Fibroblast of the aortic adventitia (primary cell): ENCODE measurements at places on chromosomes 16 and 17.

- no peak for DNase-seq
Observed at GRCh38 chr17:73985466-73986015, 217.9 kb upstream of the RPL38 start.

- DNase-seq: no peak
Observed at GRCh38 chr16:89961920-89962319, 13.4 kb downstream of the DEF8 start.

GRCh38 chr17:2703181-2703580 lies 8.4 kb downstream of the CLUH start:
- no peak for DNase-seq

DNA sequence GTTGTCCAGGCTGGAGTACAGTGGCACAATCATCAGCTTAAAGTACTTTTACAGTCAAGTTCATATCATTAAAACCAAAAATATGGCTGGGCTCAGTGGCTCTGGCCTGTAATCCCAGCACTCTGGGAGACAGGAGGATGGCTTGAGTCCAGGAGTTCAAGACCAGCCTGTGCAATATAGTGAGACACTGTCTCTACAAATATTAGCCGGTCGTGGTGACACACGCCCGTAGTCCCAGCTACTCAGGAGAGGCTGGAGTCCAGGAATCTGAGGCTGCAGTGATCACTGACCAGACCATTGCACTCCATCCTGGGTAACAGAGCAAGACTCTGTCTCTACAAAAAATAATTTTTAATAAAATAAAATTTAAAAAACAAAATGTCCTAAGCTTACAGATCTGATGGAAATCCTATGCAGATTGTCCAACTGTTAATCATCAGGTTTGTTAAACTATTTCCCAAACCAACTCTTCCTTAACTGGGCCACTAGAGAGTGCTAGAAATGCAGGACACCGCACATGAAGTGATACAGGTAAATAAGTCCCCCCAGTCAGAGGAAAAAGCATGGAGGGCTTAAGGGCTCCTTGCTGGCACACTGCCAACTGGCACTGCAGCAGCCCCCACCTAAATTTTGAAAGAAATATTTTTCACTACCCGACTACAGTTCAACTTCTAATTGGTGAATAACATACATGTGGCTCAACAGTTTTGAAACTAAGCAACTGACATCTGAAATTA lies 2.8 kb downstream of the USP22 start:
- peak; percentile 57 for DNase-seq

GRCh38 chr16:84268291-84269040 lies 26.2 kb upstream of the WFDC1 start:
- DNase-seq: no peak

DNA sequence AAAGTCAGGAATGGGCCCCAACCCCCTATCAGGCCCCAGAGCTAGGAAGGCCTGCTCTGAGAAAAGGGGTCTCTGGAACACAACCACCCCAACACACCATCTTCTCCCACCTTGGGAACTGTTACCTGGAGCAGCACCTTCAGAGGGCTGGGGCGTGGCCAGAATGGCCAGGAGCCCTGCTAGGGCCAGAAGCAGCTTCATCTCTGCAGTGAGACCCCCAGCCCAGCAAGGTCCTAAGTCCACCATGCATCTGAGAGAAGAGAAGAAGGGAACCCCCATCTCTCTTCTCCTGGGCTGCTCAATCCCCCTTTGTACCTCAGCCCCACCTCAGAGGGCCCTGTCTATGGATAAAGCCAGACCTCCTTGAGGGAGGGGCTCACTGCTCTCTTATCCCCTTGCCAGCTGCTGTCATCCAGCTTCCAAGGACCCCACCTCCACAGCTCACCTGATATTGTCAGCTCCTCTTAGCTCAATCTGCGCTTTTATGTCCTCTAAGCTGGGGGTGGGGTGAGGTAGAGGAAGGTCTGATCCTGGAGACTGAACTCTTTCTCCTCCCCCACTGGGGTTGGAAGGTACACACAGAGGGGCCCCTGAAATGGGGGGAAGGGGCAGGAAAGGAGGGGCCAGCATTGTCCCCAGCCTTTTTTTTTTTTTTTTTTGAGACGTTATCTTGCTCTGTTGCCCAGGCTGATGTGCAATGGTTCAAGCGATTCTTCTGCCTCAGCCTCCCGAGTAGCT lies at the start of gene MPO:
MPO (minus strand) TSS at position 456 of the 738 bp plus-strand sequence; CDS start at position 279, 177 bp downstream.
- no peak for DNase-seq

GRCh38 chr17:48477221-48477620 lies 47.2 kb upstream of the SKAP1 start:
- DNase-seq: no peak

GRCh38 chr16:47308601-47309000 lies 152.3 kb downstream of the ITFG1 start:
- peak; percentile 7 for DNase-seq

DNA sequence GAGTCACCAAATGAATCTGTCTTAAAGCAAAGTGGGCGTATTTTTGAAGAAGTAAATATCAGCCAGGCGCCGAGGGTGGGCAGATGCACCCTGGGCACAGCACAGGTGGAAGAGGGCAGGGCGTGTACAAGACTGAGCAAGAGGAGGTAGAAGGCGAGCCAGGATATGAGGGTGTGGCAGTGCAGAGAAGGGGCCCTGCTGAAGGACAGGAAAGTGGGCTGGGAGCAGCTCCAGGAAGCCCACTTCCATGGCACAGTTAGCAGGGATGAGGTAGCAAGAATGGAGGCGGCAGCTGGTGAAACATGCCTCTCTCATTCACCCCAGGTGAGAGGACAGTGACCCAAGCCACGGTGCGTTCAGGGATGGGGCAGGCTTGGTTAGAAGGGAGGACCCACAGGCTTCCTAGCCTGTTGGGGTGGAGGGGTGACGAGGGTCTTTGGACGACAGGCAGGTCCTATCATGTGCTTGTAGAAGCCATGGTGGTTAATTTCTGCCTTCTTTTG lies 149.3 kb downstream of the CLEC16A start:
- no peak for DNase-seq

GRCh38 chr17:3826191-3826590 lies 19.9 kb downstream of the NCBP3 start:
- no peak for DNase-seq

- DNase-seq: no peak
Observed at GRCh38 chr17:47199627-47200324, 9.4 kb upstream of the MYL4 start.

DNA sequence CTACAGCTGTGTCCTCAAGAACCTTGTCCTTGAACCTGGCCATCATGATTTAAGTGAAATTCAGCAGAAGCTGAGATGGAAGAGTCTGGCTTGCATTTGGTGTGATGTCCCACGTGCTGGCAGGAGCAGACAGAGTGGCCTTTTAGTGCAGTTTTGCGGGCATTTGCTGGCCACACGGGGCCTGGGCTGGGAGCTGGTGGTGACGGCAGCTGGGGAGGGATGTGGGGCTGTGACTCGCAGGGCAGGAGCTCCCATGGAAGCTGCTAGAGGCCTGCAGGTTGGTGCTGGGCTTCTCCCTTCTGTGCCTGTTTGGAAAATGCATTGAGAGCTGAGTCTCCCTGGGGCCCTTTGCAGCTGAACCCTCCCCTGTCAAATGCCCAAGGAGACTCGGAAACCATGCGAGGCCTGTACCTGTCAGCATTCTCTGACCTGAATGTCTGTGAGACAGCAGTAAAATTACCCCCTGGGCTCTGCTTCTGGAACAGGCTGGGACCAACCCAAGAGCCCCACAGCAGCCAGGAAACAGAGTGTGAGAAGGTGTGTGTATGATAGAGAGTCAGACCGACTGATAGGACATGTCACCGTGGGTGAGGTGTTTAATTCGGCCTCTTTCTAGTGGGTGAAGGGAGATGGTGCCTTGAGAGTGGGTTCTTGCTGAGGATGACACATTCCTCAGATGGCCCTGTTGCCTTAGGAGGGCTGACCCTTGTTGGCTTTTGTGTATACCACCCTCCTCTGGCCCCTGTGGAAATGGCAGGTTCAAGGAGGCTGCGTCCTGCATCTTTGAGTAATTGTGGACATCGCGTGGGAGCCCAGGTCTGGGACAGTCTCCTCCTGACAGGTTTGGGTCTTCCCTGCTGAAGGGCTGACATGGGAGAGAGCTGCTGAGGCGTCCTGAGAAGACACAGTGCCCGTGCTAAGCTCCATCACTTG lies 145.5 kb downstream of the MSI2 start:
- DNase-seq: no peak
